ENCODE measurements at places on chromosomes 7 and 10. TPM values are rescaled to one million over a fixed set of nuclear protein-coding genes. Genes with fewer than 3 reads are reported as not detected.

The ANKRD30A gene
- 0.52 TPM for total RNA-seq

The AUTS2 gene
- 3.0 TPM for total RNA-seq

The CSGALNACT2 gene
- total RNA-seq: 14.3 TPM

The THSD7A gene
- total RNA-seq: 1.5 TPM

The CCL24 gene
- not detected for total RNA-seq

The MBL2 gene
- not detected for total RNA-seq

The ALKBH4 gene
- 8.8 TPM for total RNA-seq

The ZNF33B gene
- total RNA-seq: 6.7 TPM

The GIMAP1 gene
- total RNA-seq: not detected

The SPOCK2 gene
- total RNA-seq: 0.31 TPM

The NEUROG3 gene
- total RNA-seq: not detected

The TMEM243 gene
- 27.4 TPM for total RNA-seq

The ABCA13 gene
- total RNA-seq: 0.08 TPM

The PCBD1 gene
- total RNA-seq: 267 TPM

The NPSR1 gene
- not detected for total RNA-seq

The PTF1A gene
- total RNA-seq: not detected

The PURB gene
- 11.2 TPM for total RNA-seq
